D341Med (cell line): ENCODE measurements at places on chromosomes 4 and X.

DNA sequence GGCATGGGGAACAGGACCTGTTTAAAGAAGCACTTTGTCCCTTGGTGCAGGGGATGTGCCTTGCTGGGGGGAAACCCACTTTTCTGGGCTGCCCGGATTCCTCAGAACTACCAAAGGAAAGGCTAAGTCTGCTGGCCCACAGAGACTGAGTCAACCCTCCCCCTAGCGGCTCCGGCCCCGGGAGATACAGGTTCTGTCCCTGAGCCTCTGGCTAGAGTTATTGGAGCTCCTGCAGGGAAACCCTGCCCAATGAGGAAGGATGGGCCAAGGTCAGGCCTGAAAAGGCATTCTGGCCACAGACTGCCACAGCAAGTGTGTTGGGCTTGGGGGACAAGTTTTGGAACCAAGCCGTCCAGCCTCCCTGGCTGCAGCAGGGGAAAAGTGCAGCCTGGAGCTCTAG lies 490.9 kb upstream of the ACTRT1 start:
- no peak for DNase-seq

DNA sequence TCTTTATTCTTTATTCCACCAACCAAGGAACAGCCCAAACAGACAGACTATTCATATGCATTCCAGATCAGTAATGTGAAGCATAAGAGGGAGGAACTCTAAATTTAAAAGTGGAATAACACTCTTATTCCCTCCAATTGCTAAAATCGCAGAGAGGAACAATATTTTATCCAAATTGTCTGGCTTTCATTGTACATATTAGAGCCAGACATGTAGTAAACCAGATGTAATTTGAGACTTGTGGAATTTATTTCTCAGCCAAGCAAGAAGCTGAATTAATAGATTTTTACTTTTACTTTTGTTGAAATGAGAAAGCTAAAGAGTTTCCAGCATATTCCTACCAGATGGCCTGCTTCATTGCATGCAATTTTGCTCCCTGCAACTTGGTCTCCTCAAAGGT lies 674.6 kb upstream of the SLIT2 start:
- no peak for DNase-seq

DNA sequence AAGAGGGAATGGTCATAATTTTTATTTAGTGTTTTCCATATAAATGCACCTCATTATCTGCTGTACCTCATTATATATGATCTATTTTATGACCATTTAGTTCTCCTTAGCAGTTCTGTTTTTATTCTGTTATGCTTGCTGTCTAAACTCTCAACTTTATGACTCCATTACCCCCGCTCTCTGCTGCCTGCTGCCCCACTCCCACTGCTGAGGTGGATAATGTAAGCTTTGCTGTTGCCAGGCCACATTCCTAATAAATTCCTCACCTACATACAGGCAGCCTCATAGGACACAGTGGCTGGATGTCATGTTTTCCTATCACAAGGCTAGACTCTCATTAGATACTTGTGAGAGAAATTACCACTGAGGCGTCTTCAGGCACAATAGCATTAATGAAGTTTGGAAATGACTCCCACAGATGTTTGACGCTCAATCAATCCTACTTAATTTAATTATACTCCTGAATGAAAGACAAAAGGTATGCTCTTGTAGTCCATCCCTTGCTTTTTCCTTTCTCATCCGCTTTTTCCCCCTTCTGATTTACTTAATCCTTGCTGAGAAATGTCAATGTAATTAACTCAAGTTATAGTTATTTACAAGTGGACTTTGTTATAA lies 497.5 kb upstream of the IGFBP7 start:
- no peak for DNase-seq

DNA sequence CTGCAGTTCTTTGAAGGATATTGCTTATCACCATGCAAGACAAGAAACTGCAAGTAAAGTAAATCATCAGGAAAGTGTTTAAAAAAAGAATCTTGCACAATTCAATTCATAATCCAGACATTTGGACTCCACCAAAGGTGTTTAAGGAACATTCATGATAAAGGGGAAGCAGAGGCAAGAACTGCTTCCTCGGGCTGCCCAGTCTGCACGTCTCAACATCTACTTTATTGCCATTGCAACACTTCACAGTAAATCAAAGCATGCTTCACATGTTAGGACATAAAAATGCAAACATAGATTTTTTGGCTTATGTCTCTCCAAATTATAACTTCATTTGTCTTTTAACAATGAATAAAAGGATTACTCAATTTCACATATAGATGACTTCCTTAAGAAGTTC lies 42.5 kb downstream of the MID1 start:
- no peak for DNase-seq

DNA sequence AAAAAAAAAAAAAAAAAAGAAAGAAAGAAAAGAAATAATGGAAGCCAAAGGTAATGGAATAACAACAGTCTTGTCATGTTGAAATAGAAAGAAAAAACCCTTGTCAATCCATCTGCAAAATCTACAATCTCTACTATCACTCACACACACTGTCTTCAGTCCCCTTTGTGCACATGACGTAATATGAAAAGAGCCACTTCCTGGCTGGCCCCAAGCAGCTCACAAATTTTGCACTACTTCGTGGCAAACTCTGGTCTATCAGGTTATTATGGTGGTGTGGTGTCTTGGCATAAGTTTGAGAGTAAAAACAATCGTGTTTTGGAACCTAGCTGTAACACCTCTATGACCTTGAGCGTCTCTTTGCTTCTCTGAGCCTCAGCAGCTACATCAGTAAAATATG lies 8.3 kb upstream of the AFAP1 start:
- no peak for DNase-seq

DNA sequence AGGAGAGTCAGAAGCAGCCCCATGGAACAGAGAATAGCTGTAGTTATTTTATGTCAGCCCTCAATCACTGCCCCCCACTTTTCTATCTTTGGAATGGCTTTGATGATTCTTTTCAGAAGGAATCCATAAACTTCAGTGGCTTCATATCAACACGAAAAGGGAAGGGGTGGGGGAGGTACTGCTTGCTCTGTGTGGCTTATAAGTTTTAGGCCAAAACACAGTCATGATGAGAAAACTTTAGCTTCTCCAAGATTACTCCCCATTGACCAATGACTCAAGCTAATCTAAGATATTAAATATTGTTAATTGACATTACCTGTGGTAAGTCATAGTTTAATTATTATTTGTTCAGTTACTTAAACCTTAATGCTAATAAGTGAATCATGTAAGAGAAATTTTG lies 669.6 kb upstream of the FAM241A start:
- DNase-seq = no peak

GRCh38 chrX:124263743-124264142 lies 68.7 kb upstream of the TEX13D start:
- DNase-seq = no peak

GRCh38 chrX:499870-500364 lies 113.2 kb upstream of the PPP2R3B start:
- DNase-seq = peak; percentile 89

GRCh38 chr4:2832309-2832980 lies 11.2 kb upstream of the ADD1 start:
- DNase-seq = no peak

DNA sequence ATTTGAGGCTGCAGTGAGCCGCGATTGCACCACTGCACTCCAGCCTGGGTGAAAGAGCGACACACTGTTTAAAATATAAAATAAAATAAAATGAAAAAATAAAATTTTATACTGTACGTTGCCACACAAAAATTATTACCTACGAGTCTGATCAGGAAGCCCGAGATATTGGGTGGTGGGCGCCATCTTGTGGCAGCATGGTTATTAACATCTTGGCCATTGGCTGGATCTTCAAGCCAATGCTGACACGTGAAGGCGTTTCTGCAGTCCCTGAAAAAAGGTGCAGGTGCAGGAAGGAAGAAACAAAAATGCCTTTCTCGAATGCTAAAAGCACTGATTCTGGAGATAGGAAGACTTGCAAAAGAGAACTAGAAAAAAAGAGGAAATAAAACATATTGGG lies 4.9 kb upstream of the TLR8 start:
- DNase-seq = peak; percentile 65

- DNase-seq = no peak
Measured at GRCh38 chr4:120316416-120316815, 249.8 kb upstream of the MAD2L1 start.

GRCh38 chrX:109934434-109934833 lies 68.5 kb upstream of the TMEM164 start:
- DNase-seq = no peak

GRCh38 chr4:158571736-158572135 lies 50.1 kb downstream of the RXFP1 start:
- DNase-seq = no peak

DNA sequence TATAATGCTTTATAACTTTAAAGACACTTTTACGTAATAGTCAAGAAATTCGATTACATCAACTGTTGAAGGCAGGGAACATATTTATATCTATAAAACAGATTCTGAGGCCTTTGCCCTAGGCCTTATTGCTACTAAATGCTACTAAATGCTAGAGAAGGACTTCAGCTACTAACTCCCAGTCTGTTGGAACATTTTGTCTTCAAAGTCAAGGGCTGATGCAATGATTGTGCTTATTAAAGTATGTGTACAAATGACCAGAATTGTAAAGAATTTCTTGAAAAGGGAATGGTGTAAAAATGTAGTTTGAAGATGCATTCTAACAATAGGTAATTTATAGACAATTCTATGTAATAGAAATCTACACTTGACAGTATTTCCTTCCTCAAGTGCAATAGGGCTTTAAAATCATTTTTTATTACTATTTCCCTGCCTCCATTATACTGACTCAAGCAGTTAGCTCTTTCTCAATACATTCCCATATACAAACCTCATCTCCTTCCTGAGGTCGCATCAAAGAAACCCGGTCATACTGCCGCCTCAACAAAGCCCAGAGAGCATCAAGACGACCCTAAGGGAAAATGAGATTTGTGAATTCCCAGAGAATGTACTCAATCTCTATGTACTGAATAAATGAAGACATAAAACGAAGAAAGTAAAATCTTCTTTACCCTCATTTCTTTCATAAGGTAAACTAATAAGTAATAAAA lies 95.7 kb downstream of the ANTXR2 start:
- DNase-seq = no peak

GRCh38 chr4:48268956-48269860 lies at the start of gene TEC:
TSS of gene TEC (minus strand) at chr4:48269838. CDS start at chr4:48228614, 41,224 bp downstream.
- DNase-seq = no peak

DNA sequence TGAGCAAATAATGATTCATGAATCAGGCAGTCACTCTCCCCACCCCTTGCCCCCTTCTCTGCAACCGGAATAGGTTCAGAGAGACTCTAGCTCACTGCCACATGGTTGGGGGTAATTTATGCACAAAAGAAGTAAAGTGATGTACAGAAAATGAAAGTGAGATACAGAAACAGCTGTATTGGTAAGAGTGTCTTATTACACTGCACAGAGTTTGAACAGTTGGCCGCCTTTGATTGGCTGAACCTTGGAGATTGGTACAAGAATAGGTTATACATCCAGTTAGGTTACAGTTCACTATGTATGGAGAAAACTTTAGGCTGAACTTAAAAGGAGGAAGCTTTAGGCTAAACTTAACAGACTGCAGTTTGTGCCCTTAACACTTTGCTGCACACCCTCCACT lies 34.6 kb upstream of the DIAPH2 start:
- no peak for DNase-seq

DNA sequence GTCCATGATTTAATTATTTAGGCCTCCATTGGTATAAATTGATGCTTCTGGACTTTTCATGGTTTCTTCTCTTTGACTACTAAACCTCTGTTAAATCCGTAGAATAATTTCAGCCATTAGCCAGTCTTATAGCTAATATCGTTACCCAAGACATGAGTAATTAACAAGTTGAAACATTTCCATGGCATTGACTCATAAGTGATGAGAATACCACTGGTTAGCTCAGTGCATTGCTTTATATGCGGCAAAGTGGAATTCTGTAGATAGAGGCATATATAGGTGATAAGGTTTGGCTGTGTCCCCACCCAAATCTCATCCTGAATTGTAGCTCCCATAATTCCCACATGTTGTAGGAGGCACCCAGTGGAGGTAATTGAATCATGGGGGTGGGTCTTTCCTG lies 80.6 kb downstream of the VCX2 start:
- DNase-seq = no peak

DNA sequence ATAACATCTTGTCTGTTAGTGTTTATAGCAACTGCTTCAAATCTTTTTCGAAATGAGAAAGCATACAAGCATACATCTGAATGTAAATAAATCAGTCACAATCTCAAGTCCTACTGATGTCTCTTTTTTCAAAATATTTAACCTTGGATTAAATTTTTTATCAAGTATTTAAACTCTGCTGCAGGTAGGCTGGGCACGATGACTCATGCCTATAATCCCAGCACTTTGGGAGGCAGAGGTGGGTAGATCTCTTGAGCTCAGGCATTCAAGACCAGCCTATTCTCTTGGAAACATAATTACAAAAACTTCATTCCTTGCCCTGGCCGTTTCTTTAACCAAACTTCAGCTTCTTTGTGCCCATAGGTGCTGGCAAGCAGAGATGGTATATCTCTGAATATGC lies 540.3 kb upstream of the GALNT7 start:
- DNase-seq = no peak

DNA sequence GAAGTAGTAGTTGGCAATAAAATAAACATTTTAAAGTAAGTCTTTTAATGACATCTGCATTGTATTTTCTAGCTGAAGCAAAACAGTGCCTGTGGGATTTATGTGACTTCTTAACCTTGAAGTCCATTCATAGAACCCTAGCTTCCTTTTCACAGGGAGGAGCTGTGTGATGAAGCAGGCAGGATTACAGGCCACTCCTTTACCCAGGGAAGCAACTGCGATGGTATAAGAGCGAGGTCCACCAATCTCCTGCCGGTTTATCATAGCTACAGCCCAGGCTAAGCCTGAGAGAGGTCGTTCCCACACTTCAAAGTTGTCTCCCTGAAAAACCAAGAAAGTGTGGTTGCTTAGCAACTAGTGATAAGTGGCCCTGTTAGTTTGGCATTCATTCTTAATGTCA lies 7.0 kb downstream of the RPL36A start:
- no peak for DNase-seq

GRCh38 chr4:7906171-7906701 lies 33.4 kb downstream of the AFAP1 start:
- no peak for DNase-seq

DNA sequence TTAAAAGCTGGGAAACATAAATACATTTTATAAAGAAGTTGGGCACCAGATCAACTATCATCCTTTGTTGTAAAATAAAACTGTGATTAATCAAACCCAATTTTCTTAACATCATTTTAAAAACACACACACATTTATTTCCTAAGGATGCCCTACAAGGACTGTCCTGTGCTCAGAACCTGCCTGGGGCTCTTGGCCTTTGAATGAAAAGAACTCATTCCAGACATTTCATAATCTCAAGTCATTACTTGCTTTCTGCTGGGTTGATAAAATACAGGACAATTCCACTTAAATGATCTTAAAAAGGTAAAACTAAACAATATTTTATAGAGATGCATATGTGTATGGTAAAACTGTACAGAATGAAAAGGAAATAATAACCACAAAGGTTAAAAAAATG lies 2.8 kb downstream of the SH3D19 start:
- DNase-seq = no peak

DNA sequence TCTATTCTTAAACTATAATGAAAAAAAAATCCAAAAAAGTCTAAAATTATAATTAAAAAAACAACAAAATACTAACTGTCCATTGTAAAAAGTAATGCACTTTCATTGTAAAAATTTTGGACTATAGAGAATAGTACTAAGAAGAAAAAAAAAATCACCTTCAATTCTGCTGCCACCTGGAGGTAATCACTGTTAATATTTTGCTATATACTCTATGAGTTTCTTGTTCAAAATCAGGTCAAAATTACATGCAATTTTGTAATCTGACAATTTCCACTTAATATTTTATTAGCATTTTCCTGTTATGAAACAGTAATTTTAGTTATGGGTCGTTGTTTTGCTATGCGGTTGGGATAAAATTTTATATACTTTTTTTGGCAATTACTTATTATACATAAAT lies 62.0 kb downstream of the HTT start:
- no peak for DNase-seq

- no peak for DNase-seq
Measured at GRCh38 chrX:20227116-20227515, 39.6 kb downstream of the RPS6KA3 start.
